Activated CD4-positive, alpha-beta memory T cell treated with anti-CD3 and anti-CD28 coated beads for 36 hours (primary cell): ENCODE measurements at places on chromosomes 11 and 22. TPM values are rescaled to one million over a fixed set of nuclear protein-coding genes. Genes with fewer than 3 reads are reported as not detected.
A peak's percentile ranks its signal among the peaks of the same experiment; 100 is the strongest.

DNA sequence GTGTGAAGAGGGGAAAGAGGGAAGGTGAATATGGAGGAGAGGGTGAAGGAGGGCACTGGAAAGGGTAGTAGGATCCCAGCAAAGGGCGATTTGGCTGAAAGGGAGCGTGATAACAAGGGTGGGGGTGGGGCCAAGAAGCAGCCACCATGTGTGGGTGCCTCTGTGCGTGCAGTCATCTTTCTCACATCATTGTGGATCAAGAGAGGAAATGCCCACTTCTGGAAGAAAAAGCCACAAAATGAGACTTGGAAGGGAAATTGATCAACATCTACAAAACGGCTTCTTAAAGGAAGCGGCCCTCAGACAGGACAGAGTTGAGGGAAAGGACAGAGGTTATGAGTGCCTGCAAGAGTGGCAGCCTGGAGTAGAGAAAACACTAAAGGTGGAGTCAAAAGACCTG is 1.2 kb upstream of the CXCR5 start:
- H3K4me1 ChIP-seq = peaks cover 82% of the 10 kb centered on the region
- DNase-seq = peak; percentile 68
- H3K36me3 ChIP-seq = peaks cover 42% of the 10 kb centered on the region
- no peaks in the 10 kb centered on the region for H3K27me3 ChIP-seq
- H3K27ac ChIP-seq = peak overlapping the region; percentile 99
- H3K4me3 ChIP-seq = peak overlapping the region; percentile 85

GRCh38 chr11:43681401-43681942 is 934 bp downstream of the HSD17B12 start:
- H3K4me1 ChIP-seq = peaks cover 34% of the 10 kb centered on the region
- no peak for DNase-seq
- H3K27ac ChIP-seq = peak overlapping the region; percentile 94

DNA sequence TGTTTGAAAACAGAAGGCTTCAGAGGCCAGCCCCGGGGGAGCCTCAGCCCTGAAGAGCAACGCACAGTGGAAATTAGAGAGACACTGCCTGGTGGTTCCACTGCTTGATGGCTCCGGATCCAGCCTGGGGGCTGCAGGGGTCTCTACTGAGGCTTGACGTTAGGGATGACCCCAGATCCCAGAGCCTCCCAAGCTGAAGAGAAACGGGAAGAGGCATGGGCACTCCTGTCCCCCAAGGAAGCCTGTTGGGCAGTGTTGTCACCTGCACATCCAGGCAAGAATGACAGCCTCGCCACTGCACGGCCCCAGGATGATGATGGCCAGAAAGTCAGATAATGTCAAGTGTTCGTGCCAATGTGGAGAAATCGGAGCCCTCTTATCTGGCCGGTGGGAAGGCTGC is 56.8 kb upstream of the FGF3 start:
- H3K4me3 ChIP-seq = no peak overlapping the region
- H3K4me1 ChIP-seq = no peaks in the 10 kb centered on the region
- H3K27ac ChIP-seq = no peak overlapping the region
- H3K36me3 ChIP-seq = no peaks in the 10 kb centered on the region

The KDELR3 gene
- 0.94 TPM for total RNA-seq

The DTX4 gene
- total RNA-seq = 0.07 TPM

The CYB5R2 gene
- 4.4 TPM for total RNA-seq

DNA sequence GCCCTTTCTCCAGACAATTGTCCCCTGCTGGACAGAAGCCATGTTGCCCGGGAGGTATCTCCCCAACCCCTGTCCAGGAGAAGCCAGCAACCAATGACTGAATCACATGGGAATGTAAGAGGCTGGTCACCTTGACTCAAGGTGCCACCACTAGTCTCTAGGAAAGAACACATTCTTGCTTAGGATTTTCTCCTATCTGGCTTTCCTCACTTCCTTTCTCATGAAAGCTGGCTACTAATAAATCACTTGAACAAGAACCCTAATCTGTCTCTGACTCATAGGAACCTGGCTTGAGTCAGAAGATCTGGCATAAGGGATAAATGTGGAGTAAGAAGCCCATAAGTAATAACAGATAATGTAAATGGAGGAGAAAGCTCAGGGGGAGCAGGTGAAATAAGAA is 101.4 kb upstream of the C11orf87 start:
- DNase-seq = no peak
- no peaks in the 10 kb centered on the region for H3K4me1 ChIP-seq
- no peak overlapping the region for H3K4me3 ChIP-seq
- H3K27me3 ChIP-seq = no peaks in the 10 kb centered on the region
- no peak overlapping the region for H3K27ac ChIP-seq

The IL17REL gene
- 0.73 TPM for total RNA-seq
